ENCODE measurements at places on chromosomes 7 and 10. TPM values are rescaled to one million over a fixed set of nuclear protein-coding genes. Genes with fewer than 3 reads are reported as not detected.

The EGR2 gene
- total RNA-seq = 0.19 TPM

The BMS1 gene
- total RNA-seq = 13.4 TPM

The CLDN4 gene
- total RNA-seq = 0.11 TPM

The LIPJ gene
- total RNA-seq = not detected

The ABCA13 gene
- 0.16 TPM for total RNA-seq

The CAV1 gene
- total RNA-seq = 300 TPM

The BZW2 gene
- 359 TPM for total RNA-seq

The ZNF425 gene
- total RNA-seq = 0.38 TPM

The FAM13C gene
- total RNA-seq = 5.9 TPM

The GARS1 gene
- total RNA-seq = 32.2 TPM

The TNRC18 gene
- 29.5 TPM for total RNA-seq

The XRCC2 gene
- total RNA-seq = 0.38 TPM

The CRHR2 gene
- 0.24 TPM for total RNA-seq

The ARHGAP12 gene
- total RNA-seq = 21.7 TPM

The TMEM140 gene
- 22.8 TPM for total RNA-seq

The OPN4 gene
- total RNA-seq = 0.40 TPM

The LMTK2 gene
- 20.3 TPM for total RNA-seq

The ADARB2 gene
- total RNA-seq = not detected

The GIMAP4 gene
- 34.7 TPM for total RNA-seq

The IKZF1 gene
- total RNA-seq = 2.4 TPM

The BLNK gene
- total RNA-seq = 0.73 TPM

The WBP1L gene
- 19.7 TPM for total RNA-seq

The DUSP5 gene
- total RNA-seq = 6.8 TPM

The STMP1 gene
- total RNA-seq = 25.6 TPM

The PDGFA gene
- 34.5 TPM for total RNA-seq
